ENCODE measurements at places on chromosomes 2 and 18.

GRCh38 chr2:233023007-233023760, 9.3 kb upstream of the NEU2 start:
- DNase-seq: no peak

GRCh38 chr2:88053934-88054781, 1.4 kb downstream of the KRCC1 start:
- DNase-seq: no peak

GRCh38 chr2:8416001-8416571, 265.8 kb upstream of the ID2 start:
- DNase-seq: no peak

DNA sequence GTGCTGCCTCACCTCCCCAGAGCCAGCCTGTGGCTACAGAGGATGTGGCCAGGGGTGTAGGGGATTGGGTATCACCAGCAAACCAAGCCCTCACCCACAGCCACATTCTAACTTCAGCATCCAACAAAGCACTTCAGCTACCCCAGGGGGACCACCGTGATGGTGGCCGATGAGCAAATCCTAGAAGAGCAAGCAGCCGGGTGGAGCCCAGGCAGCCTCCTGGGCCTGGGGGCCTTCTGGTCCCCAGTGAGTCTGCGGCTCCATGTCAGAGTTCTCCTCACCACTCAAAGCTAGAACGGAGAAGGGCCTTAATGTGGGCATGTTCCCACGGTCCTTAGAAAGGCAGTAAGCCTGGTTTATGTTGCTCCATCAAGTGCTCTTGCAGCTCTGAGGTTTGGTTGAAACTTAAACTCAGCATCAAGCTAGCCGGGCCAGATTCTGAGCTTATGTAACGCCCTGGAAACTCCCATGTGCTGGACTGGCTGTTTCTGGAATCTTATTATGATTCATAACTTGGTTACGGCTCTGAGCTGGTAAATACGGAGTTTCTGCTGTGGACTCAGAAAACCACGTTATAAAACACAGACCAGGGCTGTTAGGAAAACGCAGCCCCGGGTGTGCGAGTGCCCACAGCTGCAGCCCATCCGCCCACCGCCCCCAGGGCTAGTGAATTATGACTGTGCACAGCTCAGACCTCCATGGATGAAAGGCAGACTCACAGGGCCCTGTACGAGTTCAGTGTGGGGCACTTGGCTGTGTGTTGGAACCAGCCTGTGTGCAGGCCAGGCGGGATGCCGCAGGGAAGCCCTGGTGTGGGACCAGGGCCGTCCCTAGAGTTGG, 99.8 kb downstream of the SEPTIN10 start:
- no peak for DNase-seq

GRCh38 chr2:108345951-108346350, 31.8 kb upstream of the SULT1C4 start:
- DNase-seq: no peak
